ENCODE measurements at places on chromosomes 3 and 15.

DNA sequence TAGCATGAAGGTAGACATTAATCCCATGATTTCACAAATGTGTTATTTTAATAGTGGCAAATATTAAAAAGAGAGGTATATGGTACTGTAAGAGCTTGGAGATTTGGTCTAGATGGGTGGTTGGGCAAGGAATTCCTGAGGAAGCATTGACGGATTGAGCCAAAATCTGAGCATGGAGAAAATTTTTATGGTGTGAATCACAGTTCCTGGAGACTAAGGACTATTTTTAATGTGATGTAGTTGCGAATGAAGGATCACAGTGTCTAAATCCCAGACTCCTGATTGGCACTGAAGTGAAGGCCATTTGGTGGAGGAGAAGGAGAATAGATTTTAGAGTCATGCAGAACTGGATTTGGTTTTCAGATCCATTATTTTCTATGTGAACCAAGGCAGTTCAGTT lies 188.7 kb upstream of the FEZF2 start:
- DNase-seq = peak; percentile 77

GRCh38 chr15:77179541-77179998 lies 108.7 kb upstream of the TSPAN3 start:
- DNase-seq = no peak

DNA sequence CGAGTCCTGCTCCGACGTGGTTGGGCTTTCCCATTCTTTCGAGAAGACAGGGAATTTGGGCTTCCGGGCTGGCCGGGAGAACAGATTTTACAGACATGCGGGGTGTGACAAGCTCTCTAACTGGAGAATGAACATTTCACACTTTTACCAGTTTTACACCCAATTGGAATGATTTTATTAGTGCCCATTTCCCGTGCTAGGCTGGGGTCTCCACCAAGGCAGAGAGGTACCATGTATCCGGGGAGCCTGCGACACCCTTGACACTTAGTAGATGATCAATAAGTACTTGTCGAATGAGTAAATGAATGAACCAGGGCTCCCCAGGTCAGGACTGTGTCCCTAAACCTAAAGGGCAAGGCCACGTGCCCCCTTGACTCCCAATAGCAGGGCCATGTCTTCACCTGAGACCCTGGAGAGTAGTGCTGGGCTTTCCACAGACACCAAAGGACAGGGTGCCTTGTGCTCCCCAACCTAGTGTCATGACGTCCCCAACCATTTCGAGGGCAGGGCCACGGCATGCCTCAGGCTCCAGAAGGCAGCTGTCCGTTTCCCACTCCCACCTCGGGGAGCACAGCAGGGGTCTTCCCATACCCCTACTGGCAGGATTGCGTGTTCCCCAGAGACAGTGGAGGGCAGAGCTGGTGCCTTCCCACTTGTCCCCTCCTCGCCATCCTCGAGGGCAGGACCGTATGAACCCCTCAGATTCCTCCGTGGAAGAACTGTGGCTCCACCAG lies 679 bp upstream of the MYD88 start:
- no peak for DNase-seq

GRCh38 chr15:39934397-39935071 lies 619 bp downstream of the EIF2AK4 start:
- DNase-seq = peak; percentile 34

DNA sequence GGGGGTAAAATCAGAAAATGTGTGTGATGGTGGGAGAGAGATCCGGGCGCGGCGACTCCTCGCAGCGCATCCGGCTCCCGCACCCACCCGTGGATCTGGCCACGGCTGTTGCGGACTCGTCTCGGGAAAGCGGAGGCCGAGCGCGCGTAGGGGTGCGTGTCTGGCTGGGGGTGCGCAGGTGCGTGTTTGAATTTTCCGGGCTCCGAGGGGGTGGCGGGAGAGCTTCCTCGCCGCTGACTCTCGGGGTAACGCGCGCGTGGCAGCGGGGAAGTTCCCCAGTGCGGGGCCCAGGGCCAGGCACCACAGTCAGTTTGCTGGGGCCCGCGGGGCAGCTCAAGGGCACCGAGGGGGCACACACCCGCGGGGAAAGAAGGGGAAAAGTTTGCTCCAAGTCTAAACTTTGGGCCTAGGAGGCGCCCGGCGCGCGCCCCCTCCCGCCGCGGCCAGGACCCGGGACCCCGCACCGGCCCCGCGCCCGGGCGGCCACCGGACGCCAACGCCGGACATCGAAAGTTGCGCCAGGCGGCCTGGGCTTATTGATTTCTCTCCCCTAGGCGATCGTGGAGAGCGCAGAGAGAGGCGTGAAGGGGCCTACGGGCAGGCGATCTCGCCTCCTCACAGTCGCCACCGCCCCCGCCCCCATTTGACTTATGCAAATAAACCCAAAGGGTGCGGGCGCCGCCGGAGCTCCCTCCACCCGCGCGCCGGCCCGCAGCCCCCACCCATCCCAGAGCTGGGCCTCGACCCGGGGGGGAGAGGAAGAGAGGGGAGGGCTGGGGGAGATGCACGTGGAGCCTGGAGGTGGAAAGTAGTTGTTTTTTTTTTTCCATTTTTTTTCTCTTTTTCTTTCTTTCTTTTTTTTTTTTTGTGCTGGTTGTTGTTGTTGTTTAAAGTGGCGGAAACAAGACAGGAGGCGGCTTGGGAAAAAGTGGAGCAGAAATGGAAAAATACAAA lies 639 bp downstream of the FOXP1 start:
- DNase-seq = no peak

GRCh38 chr3:138371070-138371965 lies 22.9 kb downstream of the MRAS start:
- no peak for DNase-seq

DNA sequence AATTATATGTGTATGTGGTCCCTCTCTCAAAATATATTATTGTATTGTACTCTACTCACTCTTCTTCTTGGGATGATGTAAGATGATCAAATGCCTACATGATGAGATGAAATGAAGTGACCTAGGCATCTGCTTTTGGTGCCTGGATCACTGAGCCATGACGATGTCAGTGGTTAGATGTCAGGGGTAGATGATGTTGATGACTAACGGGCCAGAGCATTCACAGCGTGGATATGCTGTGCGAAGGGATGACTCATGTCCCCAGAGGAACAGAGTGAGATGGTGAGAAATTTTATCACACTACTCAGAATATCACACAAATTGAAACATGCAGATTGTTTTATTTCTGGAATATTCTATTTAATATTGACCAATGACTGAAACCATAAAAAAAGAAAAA lies 233.9 kb upstream of the CADM2 start:
- DNase-seq = peak; percentile 30

GRCh38 chr3:180457225-180457624 lies 144.7 kb upstream of the TTC14 start:
- DNase-seq = no peak

DNA sequence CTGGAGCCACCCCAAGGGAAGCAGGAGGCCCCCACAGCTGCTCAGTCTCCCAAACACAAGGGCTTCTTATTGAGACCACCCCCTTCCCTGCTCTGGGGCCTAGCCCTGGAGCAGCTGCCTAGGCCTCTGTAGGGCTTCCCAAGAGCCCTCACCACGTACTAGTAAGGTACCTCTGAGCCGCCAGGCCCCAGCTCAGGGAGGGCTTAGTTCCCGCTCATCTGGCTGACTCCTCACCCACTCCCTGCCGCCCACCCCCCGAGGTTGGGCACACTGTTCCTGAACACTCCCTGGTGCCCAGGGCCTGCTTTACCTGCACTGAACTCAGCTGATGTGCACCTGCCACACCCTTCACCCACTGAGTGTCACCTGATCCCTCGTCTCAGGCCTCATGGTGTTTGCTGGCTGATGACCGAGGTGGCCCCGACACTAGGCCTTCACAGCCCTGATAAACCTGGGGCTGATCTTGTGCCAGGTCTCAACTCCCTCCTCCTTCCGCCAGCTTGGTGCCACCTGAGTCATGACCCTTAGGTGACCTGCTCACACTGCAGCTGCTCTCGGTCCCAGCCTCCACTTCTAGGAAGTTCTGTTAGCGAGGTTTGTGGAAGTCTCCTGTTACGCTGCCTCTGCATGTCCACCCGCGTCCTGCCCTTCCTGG lies 18.0 kb upstream of the SPTBN5 start:
- no peak for DNase-seq

DNA sequence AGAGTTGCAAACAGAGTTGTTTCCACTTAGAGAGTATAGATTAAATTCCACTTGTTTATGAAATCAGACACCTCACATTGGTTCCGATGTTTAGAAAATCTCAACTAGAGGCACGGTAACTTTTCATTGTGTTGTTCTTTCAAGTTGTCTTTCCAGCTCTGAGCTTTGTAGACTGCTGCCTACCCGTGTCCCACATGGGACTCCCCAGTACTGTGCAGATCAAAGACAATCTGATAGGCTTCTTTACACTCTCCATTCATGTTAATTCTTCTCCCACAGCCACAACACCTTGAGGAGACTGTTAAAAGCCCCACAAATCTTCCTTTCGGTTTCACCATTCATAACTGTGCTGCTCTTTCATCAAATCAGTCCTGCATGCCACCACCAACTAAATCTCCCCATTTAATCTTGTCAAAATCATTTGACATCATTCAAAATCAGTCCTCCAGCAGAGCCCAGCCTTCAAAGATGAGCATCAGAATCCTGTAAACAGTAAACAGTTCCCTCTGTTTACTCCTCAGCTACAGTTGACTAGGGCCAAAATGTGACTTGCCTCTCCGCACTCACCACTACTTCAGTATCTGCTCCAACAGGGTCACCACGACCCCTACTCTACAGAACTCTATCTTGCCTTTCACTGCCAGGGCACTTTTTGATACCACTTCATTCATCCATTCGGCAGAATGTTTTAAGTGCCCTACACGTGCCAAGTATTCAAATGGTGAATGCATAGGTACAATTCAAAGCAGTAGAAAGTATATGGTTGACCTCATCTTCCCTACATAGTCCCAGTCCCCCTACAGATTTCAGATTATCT lies 8.3 kb downstream of the ANXA2 start:
- DNase-seq = peak; percentile 31

GRCh38 chr3:81452418-81452817 lies 309.0 kb downstream of the GBE1 start:
- peak; percentile 33 for DNase-seq

DNA sequence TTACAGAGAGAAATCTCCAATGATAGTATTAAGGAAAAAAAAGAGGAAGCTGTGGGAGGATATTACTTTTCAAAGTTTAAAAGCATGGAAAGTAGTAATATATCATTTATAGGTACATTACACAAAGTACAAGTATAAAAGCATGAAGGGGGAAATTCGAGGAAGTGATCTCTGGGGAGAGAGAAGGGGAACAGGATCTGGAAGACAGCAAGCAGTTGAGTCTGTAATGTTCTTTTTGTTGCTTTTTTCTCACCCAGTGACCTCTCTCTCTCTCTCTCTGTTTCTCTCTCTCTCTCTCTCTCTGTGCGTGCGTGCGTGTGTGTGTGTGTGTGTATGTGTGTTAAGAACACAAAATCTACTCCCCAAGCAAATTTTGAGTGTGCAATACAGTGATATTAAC lies 10.2 kb downstream of the C3orf20 start:
- DNase-seq = no peak

GRCh38 chr3:128009952-128010846 lies 42.0 kb upstream of the SEC61A1 start:
- DNase-seq = peak; percentile 81
